ENCODE measurements at places on chromosomes 6 and 20.

DNA sequence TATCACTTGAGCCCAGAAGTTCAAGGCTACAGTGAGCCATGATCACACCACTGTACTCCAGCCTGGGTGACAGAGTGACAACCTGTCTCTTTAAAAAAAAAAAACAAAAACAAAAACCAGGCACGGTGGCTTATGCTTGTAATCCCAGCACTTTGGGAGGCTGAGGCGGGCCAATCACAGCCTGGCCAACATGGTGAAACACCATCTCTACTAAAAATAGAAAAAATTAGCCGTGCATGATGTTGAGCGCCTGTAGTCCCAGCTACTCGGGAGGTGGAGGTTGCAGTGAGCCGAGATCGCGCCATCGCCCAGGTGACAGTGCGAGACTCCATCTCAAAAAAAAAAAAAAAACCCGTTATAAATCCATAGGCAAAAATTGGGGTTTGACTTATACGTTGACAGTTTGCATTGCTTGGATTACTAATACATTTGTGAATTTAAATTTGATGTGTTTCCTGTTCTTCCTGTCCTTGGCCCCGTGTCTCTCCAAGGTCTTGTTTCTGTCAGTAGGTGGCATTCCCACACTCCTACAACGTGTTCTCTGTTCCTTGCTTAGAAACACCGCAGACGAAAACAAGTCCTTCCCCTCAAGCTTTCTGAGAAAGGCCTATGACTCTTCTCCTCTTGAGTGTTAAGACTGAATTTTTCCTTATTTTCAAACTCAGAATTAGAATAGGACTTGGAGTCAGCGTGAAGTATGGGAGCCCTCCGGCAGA, 147.0 kb downstream of the DTNBP1 start:
- DNase-seq, result no peak

DNA sequence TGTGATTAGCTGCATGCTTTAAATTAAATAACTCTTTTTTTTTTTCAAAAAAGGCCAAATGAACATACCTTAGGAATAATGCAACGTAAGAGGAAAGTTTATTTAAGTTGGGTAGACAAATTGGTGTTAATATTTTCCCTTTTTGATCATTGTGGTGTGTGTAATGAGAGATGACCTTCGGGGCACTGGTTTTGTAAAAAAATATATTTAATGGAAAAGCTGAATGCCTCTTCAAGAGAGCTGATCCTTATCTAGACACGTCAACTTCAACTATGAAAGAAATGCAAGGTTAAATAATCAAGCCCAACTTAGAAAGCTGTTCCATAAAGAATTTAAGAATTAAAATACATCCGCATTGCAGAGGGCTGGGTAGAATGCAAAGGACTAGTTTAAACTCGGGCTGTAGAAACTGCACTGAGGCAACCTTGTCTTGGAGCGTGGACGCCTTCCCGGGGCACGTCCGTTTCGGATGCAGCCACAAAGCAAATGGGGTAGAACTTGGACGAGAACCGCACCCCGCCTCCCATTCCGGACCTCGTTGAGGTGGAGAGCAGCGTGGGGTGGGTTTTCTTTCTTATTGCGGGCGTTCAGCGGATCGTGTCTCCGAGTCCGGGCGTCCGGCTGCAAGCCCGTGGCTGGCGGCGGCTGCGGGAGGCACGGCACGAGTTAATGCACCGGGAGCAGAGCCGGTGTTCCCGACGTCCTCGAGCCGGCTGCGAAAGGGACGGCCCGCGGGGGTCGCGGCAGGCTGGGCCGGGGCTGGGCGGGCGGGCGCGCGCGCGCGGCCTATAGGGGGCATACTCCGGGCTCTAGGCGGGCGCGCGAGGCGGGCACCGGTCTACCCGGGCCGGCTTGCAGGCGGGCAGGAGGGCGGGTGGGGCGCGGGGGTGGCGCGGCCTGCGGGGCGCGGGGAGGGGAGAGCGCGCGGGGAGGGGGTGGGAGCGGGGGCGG, 1.9 kb downstream of the JARID2 start:
- peak; percentile 62 for DNase-seq

DNA sequence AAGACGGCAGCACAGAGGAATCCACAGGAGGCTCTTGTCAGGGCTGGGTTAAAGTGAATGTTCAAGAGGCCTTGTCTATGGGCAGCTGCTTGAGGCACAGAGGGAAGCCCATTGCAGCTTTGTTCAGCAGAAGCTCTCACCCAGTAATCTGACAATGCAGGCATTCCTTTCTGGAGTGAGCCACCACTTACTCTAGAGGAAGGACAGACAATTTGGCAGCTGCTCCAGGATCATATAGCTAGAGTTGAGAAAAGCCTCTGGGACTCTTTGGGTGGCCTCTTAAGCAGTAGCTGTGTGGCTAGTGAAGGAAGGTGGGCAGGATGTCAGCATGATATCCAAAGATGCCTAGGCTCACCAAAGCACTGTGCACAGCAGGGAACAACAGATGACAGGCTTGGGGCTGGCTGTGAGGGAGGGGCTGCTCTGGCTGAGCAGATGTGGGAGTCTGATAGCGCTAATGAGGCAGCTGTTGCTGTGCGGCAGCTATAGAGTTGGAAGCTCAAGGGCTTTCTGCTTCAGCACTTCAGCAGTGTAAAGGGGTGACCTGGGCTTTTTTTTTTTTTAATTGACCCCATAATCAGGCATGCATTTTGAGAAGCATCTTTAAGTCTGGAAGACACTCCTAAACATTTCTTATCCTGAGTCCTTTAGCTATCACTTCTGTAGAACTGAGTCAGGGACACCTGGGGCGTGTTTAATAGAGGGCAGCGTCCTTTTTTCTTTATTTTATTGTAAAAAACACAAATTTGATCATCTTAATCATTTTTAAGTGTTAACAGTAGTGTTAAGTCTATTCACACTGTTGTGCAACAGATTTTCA, 27.2 kb downstream of the CMTR1 start:
- DNase-seq, result no peak

DNA sequence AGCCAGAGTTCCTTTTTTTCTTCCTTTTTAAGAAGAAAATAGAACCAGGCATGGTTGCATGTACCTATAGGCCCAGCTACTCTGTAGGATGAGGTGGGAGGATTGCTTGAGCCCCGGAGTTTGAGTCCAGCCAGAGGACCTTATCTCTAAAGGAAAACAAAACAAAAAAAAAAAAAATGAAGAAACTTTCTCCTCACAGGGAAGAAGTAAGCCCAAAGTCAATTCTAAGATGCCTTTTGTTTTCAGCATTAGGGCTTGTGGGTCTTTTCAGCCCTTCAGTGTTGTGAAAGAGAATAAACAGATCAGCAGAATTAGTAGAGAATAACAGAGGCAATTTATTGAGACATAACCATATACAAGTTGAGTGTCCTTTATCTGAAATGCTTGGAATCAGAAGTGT, 26.8 kb downstream of the ZNF451 start:
- DNase-seq, result no peak

DNA sequence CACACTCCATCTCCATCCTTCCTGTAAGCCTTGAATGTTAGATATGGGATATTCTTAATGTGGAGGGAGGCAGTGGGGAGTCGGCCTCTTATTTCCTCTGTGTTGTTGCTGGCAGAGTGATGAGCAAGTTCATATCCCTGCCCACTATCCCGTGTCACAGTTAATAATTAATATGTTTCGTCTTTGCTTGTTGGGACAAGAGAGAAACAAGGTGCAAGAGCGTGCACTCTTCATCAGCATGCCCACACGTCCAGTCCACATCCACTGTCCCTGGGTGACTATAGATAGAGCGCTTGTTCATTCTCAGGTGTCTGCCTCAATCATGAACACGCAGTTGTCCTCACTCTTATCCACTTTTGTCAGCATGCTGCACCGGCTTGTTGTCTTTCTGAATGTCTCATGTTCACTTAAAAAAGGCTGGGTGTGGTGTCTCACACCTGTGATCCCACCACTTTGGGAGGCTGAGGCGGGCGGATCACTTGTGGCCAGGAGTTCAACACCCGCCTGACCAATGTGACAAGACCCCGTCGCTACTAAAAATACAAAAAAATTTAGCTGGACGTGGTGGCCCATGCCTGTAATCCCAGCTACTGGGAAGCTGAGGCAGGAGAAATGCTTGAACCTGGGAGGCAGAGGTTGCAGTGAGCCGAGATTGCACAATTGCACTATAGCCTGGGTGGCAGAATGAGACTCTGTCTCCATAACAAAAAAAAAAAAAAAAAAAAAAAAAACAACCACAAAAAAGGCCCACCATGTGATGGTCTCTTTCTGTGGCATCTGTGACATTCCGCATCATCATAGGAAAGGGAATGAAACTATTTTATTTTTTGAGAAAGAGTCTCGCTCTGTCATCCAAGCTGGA, 34.2 kb downstream of the PPP1R3G start:
- DNase-seq, result no peak

GRCh38 chr6:10412461-10413261, 2.2 kb downstream of the TFAP2A start:
- no peak for DNase-seq

GRCh38 chr6:7604003-7604402, 14.0 kb downstream of the SNRNP48 start:
- DNase-seq, result no peak

DNA sequence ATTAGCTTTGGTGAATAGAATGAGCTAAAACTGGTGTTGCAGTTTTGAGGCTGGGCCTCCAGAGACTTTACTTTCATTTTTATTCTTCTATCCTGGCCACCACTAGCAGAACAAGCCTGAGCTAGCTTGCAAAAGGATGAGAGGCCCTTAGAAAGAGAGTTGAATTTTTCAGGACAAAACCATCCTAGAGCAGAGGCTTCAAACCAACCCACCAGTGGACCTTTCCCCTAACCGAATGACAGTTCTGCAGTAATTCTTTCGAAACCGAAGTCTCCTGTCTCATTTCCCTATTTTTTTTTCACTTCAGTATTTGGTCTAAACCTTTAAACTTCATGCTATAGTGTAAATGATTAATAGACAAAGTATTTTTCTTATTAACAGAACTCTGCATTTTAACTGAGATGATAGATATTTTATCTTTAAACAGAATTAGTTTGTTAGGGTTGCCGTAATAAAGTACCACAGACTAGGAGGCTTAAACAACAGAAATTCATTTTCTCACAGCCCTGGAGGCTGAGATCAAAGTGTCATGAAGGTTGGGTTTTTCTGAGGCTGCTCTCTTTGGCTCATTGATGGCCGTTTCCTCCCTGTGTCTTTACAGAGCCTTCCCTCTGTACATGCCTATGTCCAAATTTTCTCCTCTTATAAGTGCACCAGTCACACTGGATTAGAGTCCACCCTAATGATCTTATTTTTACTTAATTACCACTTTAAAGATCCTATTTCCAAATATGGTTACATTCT, 80.6 kb upstream of the PAK5 start:
- DNase-seq, result no peak

DNA sequence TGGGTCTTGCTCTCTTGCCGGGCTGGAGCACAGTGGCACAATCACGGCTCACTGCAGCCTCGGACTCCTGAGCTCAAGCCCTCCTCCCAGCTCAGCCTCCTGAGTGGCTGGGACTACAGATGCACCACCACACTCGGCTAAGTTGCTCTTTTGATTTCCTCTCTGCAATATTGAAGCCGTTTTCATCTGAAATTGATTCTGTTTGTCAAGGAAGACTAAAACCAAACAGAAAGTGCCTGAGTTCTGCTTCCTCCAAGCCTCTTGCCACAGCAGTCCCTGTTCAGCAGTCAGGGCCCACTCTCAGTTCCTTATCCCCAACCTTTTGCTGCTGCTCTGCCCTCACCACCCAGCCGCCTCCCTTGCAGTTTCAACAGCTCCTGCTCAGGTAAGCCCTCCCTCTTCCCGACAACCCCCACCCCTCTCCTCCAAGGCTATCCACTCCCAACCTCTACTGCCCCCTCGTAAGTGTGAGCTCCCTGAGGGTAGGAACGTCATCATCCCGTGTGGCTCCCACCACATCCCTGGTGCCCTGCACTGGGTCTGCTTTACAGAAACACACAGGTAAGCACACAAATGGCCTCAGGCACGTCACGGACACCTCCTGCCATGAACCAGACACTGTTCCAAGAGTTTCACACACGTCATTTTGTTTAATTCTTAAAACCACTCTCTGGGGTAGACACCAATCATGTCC, 70.7 kb upstream of the TAB2 start:
- no peak for DNase-seq

GRCh38 chr6:25981568-25982263, 19.1 kb downstream of the TRIM38 start:
- no peak for DNase-seq

- no peak for DNase-seq
These were observed 98.0 kb upstream of the CITED2 start for GRCh38 chr6:139472351-139473015.

DNA sequence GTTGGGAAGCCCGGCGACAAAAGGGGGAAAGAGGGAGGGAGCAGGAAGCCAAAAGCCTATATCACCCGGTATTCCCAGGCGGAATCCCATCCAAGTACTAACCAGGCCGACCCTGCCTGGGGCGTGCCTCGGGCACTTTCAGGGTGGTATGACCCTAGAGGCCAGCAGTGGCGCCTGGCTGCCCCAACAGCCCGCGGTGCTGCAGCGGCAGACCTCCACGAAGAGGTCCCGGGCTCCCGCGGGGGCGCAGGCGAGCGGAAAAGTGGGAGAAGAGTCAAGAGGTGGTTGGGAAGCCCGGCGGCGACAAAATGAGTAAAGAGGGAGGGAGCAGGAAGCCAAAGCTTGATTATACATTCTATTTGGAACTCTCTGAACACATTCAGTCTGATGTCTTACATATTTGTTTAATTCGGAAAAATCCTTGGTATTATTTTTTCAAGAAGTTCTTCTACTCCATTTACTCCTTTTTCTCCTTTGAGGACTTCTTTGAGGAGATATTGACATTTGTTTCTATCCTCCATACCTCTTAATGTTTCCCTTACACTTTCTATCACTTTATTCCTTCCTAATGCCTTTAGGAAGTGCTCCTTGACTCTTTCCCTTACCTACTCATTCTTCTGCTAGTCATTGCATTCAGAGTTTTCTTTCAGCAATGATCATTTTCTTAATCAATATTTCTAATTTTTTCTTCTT, 11.5 kb downstream of the TREML4 start:
- no peak for DNase-seq

DNA sequence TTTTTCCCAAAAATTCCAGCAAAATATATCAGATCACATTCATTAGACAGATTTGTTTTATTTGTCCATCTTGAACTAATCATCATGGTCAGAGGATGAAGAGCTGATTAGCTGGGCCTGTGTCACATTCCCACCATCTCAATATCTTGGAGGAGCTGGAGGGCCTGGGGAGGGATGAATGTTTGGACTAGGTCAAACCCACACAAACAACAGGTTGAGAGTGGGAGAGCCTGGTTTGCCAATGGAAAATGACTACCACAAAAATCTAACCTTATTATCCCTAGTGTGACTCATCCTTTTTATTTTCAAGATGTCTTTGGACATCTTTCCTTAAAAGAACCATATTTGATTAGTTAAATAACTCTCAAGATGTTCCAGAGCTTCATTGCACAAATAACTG, 242.4 kb downstream of the OGFRL1 start:
- DNase-seq, result no peak

Measured in stimulated activated CD4-positive, alpha-beta T cell treated with anti-CD3 and anti-CD28 coated beads, Interleukin-2, amount 100 ng/mL, for 24 hours (primary cell).